Activated CD4-positive, alpha-beta T cell treated with anti-CD3 and anti-CD28 coated beads, Interleukin-2, Interleukin-4, amounts not matched to agents 100 ng/mL and 50 ng/mL, durations not matched to agents 16 hours and 8 hours (primary cell): ENCODE measurements at places on chromosomes 12 and 14.

DNA sequence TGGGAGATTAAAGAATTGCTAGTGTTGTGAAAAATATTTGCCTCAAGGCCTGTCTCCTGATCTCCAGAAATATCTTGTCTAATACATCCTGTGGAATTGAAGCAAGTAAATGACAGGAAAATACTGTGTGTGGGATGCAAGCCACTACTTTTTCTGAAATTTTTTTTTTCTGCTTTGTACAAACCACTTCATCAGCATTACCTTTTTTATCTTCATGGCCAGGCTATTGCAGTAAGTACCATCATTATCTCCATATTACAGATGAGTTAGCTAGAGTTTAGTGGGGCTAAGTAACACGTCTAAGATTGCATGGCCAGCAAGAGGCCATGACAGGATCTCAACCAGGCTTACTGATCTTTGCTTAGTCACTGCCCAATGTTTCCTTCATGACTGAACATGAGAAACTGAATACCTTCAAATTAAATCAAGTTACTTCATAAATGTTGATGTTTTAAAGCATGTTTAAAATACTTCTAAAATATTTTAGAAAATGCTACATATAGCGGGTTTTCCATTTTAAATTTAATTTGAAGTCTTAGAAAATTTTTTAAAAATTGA is 273.7 kb downstream of the SLC6A15 start:
- no peak for DNase-seq

- DNase-seq = no peak
These were observed 69.4 kb downstream of the GRIN2B start for GRCh38 chr12:13911756-13912554.

DNA sequence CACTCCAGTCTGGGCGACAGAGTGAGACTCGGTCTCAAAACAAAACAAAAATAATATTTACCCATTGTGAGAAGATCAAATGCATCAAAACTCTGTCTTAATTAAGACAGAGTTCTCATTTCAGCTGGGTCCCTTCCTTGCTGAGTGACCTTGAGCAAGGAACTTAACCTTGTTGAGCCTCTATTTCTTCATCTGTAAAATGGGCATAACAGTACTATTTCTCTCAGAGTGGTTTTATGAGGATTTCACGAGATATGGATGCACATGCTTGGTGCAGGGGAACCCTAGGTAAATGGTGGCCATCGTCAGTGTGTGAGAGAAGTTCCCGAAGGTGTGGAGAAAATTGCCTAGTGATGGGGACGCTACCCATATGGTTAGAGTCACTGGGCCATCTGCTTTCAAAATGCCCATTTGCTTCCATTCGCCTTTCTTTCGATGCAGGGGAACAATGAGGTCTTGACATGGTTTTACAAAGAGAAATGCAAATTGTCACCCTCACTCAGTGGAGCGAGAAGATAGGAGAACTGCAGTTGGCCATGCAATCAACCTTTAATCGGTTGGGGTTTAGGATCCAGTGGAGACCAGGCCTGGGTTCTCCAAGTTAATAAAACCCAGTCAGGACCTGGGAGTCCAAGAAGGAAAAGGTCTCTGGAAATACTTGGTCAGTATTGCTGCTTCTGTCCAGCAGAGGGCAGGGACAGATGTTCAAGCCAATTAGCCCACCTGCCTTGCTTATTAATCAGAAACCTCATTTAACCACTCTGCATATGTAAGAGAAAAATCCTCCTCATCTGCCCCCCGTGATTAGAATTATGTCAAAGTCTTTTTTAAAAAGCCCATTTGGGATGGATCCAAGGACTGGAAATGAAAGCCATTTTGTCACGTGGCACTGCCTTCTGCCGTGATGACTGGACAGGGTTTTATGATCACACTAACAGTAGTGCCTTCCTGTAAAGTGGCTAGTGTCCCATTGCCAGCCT is 37.2 kb downstream of the CFAP251 start:
- DNase-seq = no peak

- DNase-seq = no peak
These were observed 369.6 kb downstream of the ATP23 start for GRCh38 chr12:58310809-58311622.

GRCh38 chr12:65651060-65651459 is 173.2 kb upstream of the HMGA2 start:
- DNase-seq = peak; percentile 18

- no peak for DNase-seq
These were observed 41.5 kb downstream of the RERG start for GRCh38 chr12:15179672-15180071.

DNA sequence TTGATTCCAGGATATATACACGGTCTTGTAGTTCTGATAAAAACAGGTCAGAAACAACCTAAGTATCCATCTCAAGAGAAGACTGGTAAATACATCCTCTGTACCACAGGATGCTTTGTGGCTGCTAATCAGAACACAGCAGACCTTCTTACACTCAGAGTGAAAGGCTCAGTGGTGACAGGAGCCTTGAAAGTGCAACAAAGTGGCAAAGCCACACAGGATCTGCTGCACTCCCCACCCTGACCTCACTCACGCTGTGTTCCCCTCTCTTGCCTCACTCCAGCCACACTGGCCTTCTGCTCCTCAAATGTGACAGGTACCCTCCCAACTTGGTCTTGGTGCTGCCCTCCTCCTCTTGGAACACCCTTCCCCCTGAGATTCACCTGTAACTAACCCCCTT is 98.1 kb upstream of the GRIP1 start:
- peak; percentile 81 for DNase-seq

- no peak for DNase-seq
These were observed 112.9 kb upstream of the ATXN7L3B start for GRCh38 chr12:74424778-74425177.

DNA sequence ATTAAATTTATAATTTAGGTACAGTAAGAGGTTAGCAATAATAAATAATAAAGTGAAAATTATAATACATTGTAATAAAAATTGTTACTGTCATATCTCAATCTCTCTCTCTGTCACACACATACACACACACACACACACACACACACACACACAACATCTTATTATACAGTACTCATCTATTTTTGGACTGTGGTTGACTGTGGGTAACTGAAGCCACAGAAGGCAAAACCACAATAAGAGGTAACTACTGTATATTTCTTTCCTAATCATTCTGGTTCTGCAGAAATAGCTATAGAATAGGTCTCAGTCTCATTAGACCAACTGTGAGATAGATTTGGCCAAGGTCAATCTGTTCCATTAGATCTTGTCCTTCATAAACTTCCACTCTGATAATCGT is 33.1 kb upstream of the PTPRO start:
- DNase-seq = no peak

DNA sequence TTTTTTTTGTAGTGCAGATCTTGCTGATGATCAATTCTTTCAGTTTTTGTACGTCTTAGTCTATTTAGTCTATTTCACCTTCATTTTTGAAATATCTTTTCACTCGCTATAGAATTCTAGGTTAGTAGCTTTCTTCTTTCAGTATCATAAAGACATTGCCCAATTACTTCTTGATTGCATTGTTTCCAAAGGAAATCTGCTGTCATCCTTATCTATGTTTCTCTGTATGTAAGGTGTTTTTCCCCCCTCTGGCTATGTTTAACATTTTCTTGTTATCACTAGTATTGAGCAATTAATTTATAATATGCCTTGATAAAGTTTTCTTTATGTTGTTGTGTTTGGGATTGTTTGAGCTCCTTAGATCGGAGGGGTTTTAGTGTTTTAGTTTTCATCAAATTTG is 171.9 kb downstream of the BMP4 start:
- no peak for DNase-seq

GRCh38 chr12:122207391-122207790 is 3.9 kb downstream of the B3GNT4 start:
- no peak for DNase-seq

DNA sequence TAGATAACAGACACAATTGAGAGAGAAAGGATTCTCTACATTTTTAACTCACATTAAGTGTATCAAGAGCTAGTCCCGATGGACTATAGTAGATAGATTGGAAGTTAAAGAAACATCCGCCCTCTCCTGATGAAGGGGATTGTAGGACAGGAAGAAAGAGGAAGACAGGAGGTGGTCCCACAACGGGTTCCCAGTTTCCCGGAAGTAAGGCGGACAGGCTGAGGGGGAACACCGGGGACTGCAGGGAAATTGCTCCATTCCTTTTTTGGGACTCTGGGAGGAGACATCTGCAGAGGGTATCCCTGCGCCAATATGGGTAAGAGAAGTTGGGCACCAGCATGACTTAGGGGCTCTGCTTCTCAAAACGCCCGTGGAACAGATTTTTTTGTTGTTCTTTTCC is 177.5 kb upstream of the ATF7IP start:
- no peak for DNase-seq

GRCh38 chr12:10027311-10027710 is 3.2 kb upstream of the CLEC9A start:
- DNase-seq = no peak

GRCh38 chr12:47717046-47717442 is 8.2 kb downstream of the ENDOU start:
- DNase-seq = no peak

DNA sequence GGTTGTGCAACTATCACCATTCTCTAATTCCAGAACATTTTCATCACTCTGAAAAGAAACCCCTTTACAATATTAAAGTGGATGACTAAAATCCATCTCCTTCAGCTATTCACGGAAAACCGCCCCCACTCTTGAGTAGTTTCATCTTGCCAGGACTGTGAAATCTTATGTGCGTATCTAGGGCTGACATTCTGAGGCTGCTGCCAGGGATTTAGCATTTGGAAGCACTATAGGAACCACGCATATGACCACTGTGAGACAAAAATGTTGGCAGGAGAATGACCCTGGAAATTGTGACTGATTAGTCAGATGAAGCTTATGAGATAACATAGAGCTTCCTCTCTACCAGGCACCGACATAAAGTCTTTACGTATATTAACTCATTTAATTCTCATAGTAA is 305.2 kb upstream of the PDE3A start:
- DNase-seq = no peak

GRCh38 chr12:105352052-105352451 is 21.6 kb downstream of the C12orf75 start:
- DNase-seq = peak; percentile 21
